ENCODE measurements at places on chromosomes 3 and 15. TPM values are rescaled to one million over a fixed set of nuclear protein-coding genes. Genes with fewer than 3 reads are reported as not detected.

- H3K4me1 ChIP-seq = no peaks in the 10 kb centered on the region
- no peak overlapping the region for H3K4me3 ChIP-seq
- H3K27ac ChIP-seq = no peak overlapping the region
- DNase-seq = no peak
- H3K27me3 ChIP-seq = peaks cover 7% of the 10 kb centered on the region
- H3K36me3 ChIP-seq = no peaks in the 10 kb centered on the region
Measured at GRCh38 chr3:132254076-132254755, 63.0 kb upstream of the ACP3 start.

DNA sequence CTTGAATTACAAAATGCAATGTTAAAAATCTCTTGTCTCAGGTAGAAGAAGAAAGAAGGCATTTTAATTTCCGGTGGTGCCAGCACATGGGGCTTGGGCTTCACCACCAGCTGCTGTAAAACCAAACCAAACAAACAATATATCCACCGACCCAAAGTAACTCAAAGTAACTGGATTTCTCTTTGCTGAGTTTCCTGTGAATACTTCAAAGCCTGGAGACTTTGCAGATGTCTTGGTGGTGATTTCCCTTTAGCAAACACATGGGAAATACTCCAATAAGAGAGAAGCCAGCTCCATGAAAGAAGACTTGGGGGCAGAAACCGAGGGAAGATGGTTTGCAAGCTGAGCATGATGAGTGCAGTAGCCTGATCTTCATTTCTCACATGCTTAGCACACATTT lies 62.6 kb downstream of the EIF4E3 start:
- H3K27me3 ChIP-seq = peaks cover 5% of the 10 kb centered on the region
- no peak overlapping the region for H3K27ac ChIP-seq
- H3K4me3 ChIP-seq = no peak overlapping the region
- DNase-seq = no peak
- H3K4me1 ChIP-seq = peaks cover 12% of the 10 kb centered on the region

GRCh38 chr15:36313021-36313420 lies 266.4 kb upstream of the CDIN1 start:
- H3K27me3 ChIP-seq = no peaks in the 10 kb centered on the region
- no peaks in the 10 kb centered on the region for H3K4me1 ChIP-seq
- no peak overlapping the region for H3K4me3 ChIP-seq
- no peaks in the 10 kb centered on the region for H3K36me3 ChIP-seq

GRCh38 chr15:82533801-82534200 lies 6.5 kb downstream of the RPS17 start:
- peaks cover 11% of the 10 kb centered on the region for H3K4me1 ChIP-seq
- H3K27ac ChIP-seq = no peak overlapping the region
- no peaks in the 10 kb centered on the region for H3K27me3 ChIP-seq
- peaks cover 26% of the 10 kb centered on the region for H3K36me3 ChIP-seq
- DNase-seq = no peak

DNA sequence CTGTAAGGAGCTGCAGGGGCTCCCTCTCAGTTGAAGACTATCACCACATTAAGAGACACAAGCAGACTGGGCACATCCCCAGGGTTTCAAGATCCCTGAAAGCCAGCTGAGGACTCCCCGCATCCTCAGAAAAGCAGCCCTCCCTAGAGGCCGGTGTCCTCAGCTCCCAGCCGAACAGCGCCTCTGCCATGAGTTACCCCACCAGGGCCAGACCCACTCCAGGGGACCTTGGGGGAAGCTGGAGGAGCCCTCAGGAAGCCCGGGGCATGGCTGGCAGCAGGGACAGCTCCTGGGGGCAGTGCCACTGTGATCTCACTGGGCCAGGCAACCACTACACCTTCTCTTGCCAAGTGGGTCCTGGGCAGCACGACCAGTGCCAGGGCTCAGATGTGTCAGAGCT lies 8.1 kb downstream of the KLF15 start:
- H3K4me1 ChIP-seq = no peaks in the 10 kb centered on the region
- H3K27ac ChIP-seq = no peak overlapping the region
- H3K27me3 ChIP-seq = no peaks in the 10 kb centered on the region
- no peak for DNase-seq
- H3K36me3 ChIP-seq = no peaks in the 10 kb centered on the region
- no peak overlapping the region for H3K4me3 ChIP-seq

DNA sequence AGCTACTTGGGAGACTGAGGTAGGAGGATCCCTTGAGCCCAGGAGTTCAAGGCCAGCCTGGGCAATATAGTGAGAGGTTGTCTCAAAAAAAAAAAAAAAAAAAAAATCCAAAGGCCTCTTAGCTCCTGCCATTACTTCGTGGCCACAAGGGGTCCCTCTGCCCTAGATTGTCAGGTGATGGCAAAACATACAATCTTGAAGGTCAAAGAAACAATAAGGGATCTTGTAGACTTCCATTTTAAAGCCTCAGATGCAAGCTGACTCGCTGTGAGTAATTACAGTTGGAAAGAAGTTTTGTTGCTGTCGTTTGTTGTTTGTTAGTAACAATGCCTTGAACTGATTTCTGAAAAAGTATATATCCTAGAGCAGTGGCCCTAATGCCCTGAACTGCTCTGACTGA lies 55.9 kb upstream of the PLCL2 start:
- DNase-seq = peak; percentile 80
- H3K27ac ChIP-seq = peak overlapping the region; percentile 63
- H3K4me1 ChIP-seq = peaks cover 6% of the 10 kb centered on the region

DNA sequence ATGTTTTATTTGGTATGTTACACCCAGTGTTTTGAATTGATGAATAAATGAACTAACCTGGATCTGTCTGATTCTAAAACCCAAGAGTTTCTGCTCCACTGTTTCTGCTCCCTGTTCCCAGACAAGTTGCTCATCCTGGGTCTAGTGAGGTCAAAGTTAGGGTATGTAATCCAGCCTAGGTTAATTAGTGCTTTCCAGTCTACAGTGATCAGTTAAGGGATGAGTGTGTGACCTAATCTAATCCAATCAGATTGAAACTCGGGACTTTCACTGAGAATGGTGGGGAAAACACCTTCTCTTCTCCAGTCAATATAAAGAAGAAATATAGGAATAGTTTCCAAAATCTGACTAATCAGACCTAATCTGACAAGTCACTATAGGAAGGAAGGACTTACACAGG lies 27.8 kb upstream of the RHCG start:
- H3K4me1 ChIP-seq = no peaks in the 10 kb centered on the region
- no peak for DNase-seq

DNA sequence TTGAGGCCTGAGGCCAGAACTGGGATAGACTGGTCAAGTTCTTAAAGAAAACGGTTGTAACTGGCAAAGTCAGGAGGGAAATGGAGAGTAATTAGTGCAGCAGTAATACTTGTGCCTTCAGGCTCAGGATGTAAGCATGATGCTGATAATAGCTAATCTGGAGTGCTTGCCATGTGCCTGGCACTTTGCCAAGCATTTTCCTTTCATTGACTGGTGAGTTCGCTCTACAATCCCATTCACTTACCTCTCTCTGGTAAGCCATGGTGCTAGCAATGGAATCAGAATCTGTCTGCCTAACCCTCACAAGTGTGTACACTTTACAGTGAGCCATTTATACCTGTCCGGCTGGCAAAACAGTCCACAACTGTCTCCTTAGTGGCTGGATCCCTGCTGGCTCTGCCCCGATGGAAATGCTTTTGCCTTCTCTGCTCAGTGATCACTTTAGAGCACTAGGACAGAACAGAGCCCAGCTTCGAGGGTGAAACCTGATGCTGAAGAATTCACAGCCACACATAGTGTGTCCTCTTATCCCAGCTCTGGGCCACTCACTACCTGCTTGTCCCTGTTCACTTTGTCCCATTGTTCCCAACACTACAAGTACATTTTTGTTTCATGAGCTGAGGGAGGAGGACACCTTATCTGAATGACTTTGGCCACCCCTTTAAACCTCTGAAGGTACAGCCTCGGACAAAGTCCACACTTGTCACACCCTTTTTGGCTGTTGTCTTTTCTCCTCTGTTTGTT lies 10.3 kb downstream of the CHP1 start:
- no peaks in the 10 kb centered on the region for H3K27me3 ChIP-seq
- DNase-seq = peak; percentile 92
- H3K4me3 ChIP-seq = no peak overlapping the region
- peaks cover 9% of the 10 kb centered on the region for H3K4me1 ChIP-seq
- H3K36me3 ChIP-seq = peaks cover 4% of the 10 kb centered on the region

- H3K4me1 ChIP-seq = no peaks in the 10 kb centered on the region
- no peaks in the 10 kb centered on the region for H3K36me3 ChIP-seq
- no peak overlapping the region for H3K27ac ChIP-seq
- H3K27me3 ChIP-seq = no peaks in the 10 kb centered on the region
- no peak overlapping the region for H3K4me3 ChIP-seq
Measured at GRCh38 chr3:195696632-195697278, 24.0 kb upstream of the MUC20 start.

DNA sequence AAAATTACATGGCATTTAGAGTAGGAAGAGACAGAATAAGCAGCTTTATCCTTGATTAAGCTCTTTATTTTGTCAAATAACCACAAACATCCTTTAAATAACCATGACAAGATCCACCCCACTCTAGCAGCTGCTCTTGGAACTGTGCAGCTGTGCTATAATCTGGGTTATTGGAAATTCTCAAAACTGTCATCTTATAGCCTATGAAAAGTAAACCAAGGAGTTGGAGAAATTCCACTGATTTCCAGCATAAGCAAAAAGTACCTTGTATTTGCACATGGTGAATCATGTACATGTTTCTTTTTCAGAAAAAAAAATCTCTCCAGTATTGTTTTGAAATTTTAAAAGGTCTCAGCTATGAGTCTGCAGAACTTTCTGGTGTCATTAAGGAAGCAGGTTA lies 88.8 kb upstream of the ABI3BP start:
- no peaks in the 10 kb centered on the region for H3K36me3 ChIP-seq
- no peak overlapping the region for H3K4me3 ChIP-seq
- no peak for DNase-seq
- H3K27ac ChIP-seq = no peak overlapping the region
- H3K27me3 ChIP-seq = no peaks in the 10 kb centered on the region
- H3K4me1 ChIP-seq = peaks cover 6% of the 10 kb centered on the region

GRCh38 chr3:71247221-71247957 lies 336.1 kb downstream of the FOXP1 start:
- no peak overlapping the region for H3K4me3 ChIP-seq
- H3K27me3 ChIP-seq = no peaks in the 10 kb centered on the region
- H3K27ac ChIP-seq = no peak overlapping the region
- DNase-seq = no peak

- DNase-seq = peak; percentile 16
- no peaks in the 10 kb centered on the region for H3K36me3 ChIP-seq
- no peak overlapping the region for H3K27ac ChIP-seq
- peaks cover 5% of the 10 kb centered on the region for H3K27me3 ChIP-seq
- H3K4me1 ChIP-seq = no peaks in the 10 kb centered on the region
Measured at GRCh38 chr3:150925751-150926201, 20.5 kb upstream of the MINDY4B start.

DNA sequence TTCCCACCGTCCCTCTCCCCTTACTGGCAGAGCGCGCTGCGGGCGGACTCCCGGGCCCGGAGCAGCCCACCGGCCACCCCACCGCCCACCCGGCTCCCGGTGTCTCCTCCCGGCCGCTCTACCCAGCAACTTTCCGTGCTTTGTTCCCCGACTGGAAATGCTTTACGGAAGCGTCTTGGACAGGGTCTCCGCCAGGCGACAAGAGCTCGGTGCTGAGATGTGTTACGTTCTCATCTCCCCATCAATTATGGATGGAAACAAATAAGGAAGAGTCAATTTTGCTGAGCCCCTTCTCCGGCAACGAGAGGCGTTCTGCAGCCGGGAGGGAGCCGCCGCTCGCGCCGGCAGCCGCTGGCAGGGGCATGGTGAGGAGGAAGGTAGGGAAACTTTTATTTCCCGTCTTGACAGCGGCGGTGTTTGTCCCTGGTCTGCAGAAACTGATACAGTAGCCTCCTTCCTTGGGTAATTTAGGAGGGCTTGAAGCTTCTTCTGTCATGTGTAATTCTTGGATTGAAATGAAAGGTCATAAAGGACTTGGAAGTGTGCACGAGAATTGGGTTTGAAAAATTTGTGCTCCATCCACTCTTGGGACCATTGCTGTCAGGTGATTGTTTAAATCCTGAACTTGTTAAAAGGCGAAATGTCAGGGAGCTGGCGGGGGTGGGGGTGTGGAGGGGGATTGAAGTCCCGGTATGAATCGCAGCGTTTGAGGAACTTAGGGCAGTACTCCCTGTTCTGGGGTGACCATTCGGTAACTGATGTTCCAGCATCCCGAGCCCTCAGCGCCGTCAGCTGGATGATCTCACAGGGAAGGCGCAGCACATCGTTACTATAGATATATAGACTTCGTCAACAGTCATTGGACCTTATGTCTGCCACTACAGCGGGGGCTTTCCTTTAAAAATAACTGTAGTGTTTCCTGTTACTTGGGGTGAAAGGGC lies 1.5 kb downstream of the SEMA6D start:
- H3K27me3 ChIP-seq = no peaks in the 10 kb centered on the region
- peaks cover 19% of the 10 kb centered on the region for H3K4me1 ChIP-seq
- H3K36me3 ChIP-seq = no peaks in the 10 kb centered on the region
- DNase-seq = peak; percentile 62
- H3K4me3 ChIP-seq = peak overlapping the region; percentile 90

- H3K4me3 ChIP-seq = peak within 1 kb of the TSS; percentile 81
- H3K27me3 ChIP-seq = no peaks in the 10 kb centered on the region
- peaks cover 6% of the 10 kb centered on the region for H3K36me3 ChIP-seq
- peak within 1 kb of the TSS; percentile 90 for H3K27ac ChIP-seq
- H3K4me1 ChIP-seq = peaks cover 45% of the 10 kb centered on the region
- DNase-seq = peak; percentile 100
Measured at GRCh38 chr3:149377408-149378364, at the start of gene TM4SF1. TM4SF1 (minus strand) TSS chr3:149377649; CDS start chr3:149377547, 102 bp downstream.

- H3K4me1 ChIP-seq = no peaks in the 10 kb centered on the region
- peak; percentile 12 for DNase-seq
- H3K36me3 ChIP-seq = no peaks in the 10 kb centered on the region
- H3K27me3 ChIP-seq = no peaks in the 10 kb centered on the region
- no peak overlapping the region for H3K4me3 ChIP-seq
- H3K27ac ChIP-seq = no peak overlapping the region
Measured at GRCh38 chr3:78690766-78691165, 1077.0 kb downstream of the ROBO1 start.

GRCh38 chr15:100114571-100114970 lies 227.2 kb downstream of the ADAMTS17 start:
- H3K4me3 ChIP-seq = no peak overlapping the region
- no peak for DNase-seq
- H3K36me3 ChIP-seq = no peaks in the 10 kb centered on the region

DNA sequence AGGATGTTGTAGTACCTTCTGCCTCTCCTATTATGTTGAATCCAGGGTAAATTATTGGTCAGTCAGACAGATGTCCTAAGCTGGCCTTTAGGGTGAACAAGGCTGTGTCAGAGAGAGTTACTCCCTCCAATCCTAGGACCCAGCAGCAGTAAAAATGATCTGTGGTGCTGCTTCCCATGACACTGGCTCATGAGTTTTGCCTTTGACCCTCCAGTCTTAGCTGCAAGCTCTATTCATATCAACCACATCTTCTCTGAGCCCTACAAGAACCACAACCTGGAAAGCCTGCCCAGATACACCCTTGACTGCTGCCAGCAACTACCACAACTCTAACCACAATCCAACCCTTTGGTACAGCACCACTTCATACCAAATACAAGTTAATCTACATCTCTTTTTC lies 27.2 kb upstream of the PHLDB2 start:
- H3K27me3 ChIP-seq = no peaks in the 10 kb centered on the region
- DNase-seq = no peak
- H3K36me3 ChIP-seq = no peaks in the 10 kb centered on the region
- no peaks in the 10 kb centered on the region for H3K4me1 ChIP-seq

SAMMSON gene
- not detected for total RNA-seq

CD96 gene
- total RNA-seq = not detected

IRAK2 gene
- total RNA-seq = 11.1 TPM

C3orf49 gene
- not detected for total RNA-seq

CHRD gene
- 0.53 TPM for total RNA-seq

CMTM7 gene
- total RNA-seq = 47.1 TPM

TTLL13 gene
- total RNA-seq = not detected

PRICKLE2 gene
- total RNA-seq = 7.1 TPM

Measured in endothelial cell of umbilical vein (primary cell).